ENCODE measurements at places on chromosomes 1 and 21.
A peak's percentile ranks its signal among the peaks of the same experiment; 100 is the strongest.

DNA sequence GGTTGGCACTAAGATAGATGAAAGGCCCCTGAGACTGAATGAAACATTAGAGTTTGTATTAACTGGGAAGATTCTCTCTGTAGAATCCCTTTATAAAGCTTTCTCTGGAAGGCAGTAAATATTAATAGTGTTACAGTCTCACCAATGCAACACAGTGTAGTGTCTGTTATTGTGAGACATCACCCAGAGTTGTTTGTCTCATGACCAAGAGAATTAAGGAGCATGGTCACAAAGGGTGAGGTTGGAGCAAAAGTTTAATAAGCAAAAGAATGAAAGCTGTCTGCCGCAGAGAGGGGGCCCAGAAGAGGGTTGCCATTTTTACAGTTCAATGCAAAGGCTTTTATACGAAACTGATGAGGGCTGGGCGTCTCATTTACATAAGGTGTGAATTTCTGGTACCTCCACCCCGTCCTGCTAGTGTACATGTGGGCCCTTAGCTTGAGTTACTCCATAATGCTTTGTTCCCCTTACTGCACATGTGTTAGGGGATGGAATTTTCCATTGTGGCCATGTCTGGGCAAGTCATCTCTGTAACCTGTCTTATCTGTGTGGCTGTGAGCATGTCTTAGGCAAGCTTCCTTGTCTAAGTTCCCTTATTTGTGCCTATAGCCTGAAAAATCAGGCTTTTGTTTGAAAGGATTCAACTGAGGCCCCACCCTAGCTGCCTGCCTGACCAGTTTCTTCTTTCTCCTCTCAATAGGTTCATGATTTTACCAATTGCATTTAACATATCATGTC is 184.1 kb downstream of the RASAL2 start:
- no peak for DNase-seq

DNA sequence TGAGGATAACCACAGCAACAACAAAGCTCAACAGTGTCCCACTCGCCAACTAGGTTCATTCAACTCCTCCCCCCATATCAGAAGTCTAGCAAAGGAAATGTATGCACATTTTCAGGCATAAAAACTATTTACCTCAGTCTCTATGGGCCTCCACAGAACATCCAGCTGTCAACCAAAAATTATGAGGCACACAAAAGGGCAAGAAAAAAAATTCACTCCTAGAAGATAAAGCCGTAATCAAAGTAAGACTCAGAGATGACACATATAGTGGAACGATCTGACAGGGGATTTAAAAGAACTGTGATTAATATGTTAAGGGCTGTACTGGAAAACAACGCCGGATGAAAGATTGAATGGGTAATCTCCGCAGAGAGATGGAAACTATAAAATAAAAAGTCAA is 158.7 kb downstream of the NTPCR start:
- DNase-seq, result no peak

DNA sequence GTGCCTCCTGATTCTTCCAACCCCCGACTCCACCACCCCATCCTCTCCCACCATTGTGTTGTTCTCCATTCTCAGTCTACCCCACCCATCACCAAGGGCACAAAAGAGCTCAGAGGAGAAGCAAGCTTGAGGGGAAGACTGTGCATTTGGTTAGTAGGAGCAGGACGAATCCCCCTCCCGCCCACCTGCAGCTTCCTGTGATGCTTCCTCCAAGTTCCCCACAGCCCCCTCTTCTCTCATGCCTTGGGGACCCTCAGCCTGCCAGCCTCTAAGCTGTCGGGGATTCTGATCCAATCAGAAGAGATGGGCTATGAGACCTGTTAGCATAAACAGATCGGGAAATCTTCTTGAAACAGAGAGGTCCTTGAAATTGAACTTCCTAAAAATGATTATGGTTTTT is 22.2 kb upstream of the CAPZB start:
- no peak for DNase-seq

DNA sequence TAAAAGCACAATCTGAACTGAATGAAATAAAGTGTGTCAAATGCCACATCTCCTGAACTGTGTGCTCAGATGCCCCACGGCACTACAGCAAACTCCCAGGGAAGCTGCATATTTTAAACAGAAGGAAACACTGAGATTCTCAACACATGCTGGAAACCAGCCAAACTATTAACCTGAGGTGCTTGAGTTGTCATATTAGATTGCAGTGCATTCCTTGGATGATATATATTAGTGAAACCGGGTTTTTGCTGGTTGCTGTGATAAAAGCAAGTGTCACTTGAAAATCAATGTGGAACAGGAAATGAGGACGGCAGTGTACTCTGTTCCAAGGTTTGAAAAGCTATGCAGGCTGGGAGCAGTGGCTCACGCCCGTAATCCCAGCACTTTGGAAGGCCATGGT is 8.7 kb downstream of the SYNJ1 start:
- no peak for DNase-seq

GRCh38 chr1:63774617-63775417 is 1.0 kb downstream of the ROR1 start:
- DNase-seq, result peak; percentile 14

- DNase-seq, result no peak
These were observed 3.5 kb upstream of the SLC44A5 start for GRCh38 chr1:75614399-75614756.

DNA sequence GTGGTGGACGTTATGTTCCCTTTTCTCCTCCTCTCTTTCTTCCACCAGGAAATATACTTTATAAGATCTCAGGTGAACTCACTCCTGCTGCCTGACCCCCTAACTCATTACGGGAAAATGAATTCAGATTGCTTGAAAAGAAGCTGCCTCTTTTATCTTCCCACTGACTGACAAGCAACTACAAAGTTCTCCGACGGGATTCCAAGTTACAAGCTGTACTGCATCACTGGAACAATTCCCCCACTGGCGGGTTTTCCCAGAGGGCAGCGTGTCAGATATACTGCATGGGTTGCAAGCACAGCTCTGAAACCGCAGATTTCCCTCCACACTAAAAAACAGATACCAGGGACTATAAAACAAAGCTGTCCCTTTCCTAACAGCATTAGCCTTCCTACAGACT is 390.6 kb downstream of the KCTD3 start:
- DNase-seq, result no peak

GRCh38 chr1:118896416-118896815 is 91.7 kb downstream of the TBX15 start:
- DNase-seq, result no peak

GRCh38 chr1:38803647-38804046 is 55.9 kb downstream of the RRAGC start:
- DNase-seq, result no peak

- DNase-seq, result no peak
These were observed 62.2 kb downstream of the LRRC40 start for GRCh38 chr1:70143048-70143659.

DNA sequence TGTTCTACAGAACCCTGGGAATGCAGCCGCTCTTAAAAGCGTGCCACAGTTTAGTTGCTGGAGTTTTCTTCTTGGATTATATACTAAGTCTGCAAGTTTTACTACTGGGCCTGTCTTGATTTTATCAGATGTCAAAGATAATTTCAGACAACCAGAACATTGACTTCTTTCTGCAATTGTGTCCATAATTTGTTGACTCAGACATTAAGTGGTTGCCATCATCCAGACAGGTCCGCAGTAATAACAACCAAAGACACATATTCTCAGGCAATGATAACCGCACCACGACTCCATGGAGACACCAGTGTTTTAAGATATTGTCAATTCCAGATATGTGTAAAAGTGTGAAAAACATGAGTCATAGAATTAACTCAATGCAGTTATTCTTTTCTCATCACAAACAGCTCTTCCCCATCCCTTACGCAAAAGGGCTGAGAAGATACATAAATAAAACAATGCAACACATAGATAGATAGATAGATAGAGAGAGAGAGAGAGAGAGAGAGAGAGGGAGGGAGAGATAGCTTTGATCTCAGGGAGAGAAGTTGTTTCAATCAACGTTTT is 90.4 kb upstream of the FMN2 start:
- no peak for DNase-seq

DNA sequence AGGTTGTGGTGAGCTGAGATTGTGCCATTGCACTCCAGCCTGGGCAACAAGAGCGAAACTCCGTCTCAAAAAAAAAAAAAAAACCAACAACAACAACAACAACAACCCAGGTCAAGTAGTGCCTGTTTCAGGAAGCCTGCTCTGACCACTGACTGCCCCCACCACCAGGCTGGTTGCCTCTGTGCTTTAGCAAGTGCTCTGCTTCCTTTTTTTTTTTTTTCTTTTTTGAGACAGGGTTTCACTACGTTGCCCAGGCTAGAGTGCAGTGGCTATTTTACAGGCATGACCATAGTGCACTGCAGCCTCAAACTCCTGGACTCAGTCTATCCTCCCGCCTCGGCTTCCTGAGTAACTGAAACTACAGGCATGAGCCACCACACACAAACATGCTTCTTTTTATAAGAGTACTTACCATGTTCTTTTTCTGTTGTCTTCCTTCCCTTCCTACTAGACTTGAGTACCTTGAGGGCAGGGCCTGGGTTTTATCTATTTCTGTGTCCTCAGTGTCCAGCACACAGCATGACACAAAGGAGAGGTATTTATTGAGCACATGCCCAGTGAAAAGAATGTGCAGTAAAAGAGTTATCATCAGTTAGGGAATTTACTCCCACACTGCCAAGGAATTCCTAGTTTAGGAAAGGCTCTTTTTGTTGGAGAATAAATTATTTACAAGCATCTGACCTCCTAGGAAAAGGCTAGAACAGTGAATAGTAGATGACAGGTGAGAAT is 9.9 kb upstream of the COA7 start:
- no peak for DNase-seq

GRCh38 chr1:166176416-166176815 is 9.6 kb upstream of the FAM78B start:
- DNase-seq, result no peak

DNA sequence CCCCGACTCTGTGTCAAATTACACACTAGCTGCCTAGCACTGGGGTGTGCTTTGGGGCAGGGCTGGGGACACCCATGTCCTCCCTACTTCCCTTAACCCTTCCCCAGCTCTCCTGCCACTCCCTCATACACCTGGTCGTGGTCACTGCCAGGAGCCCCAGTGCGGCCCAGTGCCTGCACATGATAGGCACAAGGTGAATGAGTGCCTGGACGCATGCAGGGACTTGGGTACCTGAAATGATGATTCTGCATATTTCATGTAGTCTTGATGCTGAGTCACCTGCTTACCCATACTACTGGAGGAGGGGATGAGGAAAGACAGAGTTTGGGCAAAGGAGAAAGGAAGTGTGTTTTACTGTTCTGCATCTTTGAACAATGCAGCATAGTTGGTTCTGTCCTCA is 1.5 kb upstream of the VANGL2 start:
- DNase-seq, result no peak

DNA sequence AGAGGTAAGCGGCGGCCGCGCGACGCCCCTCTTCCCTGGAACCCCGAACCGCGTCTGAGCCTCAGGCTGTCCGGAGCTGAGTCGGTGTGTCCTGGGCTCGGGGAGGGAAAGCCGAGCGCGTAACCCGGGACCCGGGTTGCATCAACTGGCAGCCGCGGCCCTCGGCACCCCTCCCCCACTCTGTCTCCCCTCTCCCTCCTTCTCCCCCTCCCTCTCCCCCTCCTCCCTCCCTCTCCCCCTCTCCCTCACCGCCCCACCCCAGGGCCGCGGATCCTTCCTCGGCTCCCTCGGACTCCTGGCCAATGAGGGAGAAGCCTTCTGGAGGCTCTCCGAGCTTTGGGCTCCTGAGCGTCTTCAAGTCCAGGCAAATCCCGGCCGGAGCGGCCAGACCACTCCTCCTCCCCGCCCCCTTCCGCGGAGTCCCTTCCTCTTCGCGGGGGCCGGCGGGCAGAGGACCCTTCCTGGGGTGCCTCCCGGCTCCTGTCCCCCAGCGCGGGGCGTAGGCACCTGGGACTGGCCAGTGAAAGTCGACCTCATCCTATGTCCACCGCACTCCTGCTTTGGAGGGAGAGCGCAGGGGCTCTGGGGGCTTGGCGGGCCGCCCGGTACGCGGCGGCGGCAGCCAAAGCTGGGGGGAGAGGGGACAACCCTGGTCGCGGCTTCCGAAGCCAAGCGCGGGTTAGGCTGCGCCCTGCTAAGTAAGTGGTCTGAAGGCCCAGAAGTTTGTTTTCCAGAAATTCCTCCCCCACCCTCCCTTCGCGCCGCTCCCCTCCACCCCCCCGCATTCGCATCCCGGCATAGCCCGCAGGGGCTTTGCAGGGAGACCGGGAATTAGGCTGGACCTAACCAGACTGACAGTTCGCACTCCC is 850 bp downstream of the SESN2 start:
- no peak for DNase-seq

DNA sequence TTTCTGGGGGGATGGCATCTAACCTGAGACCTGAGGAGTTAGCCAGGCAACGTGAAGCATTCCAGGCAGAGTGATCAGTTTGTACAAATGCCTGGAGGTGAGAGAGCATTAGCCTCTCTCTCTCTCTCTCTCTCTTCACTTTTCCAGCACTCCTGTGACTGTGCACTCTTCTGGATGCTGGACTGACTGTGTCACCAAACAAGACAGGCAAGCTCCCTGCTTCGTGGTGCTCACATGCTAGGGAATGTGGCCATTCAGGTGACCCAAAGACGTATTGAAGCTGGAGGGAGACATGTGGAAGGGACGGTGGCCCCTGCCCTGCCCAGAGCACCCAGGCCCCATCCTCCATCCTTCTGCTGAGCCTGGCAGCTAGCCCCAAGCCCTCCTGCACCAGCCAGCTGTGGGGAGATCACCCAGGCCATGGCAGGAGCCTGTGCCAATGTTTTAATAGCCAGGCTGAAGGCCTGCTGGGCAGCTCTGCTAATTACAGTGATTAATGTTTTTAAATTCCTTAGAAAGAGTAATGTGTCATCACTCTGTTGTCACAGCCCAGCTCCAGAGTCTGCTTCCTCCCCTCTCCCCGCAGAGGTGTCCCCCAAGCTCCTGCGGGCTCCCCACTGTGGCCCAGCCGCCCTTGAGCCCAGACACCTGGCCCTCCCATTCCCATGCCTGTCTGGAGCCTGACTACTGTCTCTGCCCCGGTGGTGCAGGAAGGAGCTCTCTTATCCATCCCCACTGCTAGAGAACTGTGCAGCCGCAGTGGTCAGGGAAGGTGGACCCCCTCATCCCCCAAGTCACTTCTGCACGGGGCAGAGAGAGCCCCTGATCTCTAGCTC is 48.9 kb downstream of the UBIAD1 start:
- no peak for DNase-seq

GRCh38 chr1:64302971-64303370 is 99.5 kb downstream of the UBE2U start:
- DNase-seq, result no peak

DNA sequence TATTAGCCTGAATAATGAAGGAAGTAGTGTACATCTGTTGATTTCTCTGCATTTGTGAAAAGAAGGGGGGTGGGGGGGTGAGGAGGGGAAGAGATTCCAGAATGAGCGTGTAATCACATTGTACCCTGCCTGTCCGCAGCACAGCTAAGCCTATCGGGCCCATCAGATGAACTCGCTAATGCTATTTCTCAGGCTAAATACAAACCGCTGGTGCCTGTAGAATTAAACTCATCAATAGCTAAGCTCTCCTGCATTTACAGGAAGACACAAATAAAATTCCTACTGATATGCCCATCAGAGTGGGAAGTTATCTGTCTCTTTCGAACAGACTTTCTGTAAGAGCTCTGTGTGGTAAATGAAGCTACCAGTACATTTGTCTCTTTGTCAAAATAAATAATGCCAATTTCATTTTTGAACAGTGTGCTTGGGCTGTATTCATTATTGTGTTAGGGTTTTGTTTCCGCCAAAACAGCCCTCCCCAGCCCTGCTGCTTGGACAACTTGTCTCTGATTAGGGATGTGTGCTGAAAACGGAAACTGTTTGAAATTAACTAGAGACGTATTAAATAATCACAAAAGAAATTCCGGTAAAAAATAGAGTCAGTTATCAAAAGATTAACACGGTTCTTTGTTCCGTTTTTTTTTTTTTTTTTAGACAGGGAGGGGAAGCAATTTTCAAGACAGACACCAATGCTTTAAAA is 305.4 kb downstream of the TTLL7 start:
- no peak for DNase-seq
